ENCODE measurements at places on chromosomes 5 and 9.
A peak's percentile ranks its signal among the peaks of the same experiment; 100 is the strongest.

- no peak for DNase-seq
Measured at GRCh38 chr5:156716591-156717380, 133.3 kb upstream of the PPP1R2B start.

- no peak for DNase-seq
Measured at GRCh38 chr9:130053109-130053503, 600 bp upstream of the GPR107 start.

DNA sequence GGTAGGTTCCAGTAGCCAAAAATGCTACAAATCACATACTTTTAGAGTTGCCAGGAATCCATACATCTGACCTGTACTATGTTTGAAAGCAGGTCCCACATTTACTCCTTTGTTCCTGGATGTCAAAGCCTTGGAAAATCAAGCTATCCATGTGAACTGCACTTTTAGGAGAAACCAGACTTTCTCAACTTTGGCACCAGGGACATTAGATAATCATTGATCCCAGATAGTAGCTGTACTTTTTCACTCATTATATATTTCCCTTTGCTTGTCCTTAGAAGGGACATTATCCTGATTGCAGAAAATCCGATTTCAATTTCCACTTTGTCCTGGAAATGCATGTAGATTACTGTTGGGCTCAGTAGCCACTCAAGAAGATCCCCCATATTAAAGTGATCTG is 44.1 kb upstream of the SLC28A3 start:
- DNase-seq: no peak

DNA sequence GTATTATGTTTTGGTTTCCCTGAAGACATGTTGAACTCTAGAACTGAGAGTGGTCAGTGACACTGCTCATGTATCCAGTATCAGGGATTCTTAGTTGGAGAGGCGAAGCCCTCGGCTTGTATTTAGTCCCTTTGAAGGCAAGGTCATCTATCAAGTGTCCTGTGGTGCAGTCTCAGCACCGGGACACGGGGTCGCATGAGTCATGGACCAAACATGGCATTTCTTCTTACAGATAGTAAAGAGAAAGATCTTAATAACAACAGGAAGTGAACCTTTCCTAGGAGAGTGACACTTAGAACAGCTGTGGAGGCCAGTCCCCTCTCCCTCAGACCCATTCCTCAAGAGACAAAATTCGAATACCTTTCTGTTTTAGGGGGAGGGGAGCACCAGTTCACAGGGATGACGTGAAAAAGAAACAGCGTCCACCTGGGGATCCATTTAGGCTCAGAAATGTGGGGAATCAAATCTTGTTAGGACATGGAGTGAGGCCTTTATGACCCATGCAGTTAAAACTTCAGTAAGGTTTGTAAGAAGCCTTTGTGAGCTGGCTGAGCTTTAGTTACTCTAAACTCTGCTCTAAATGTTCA is 86.5 kb downstream of the ADGRV1 start:
- no peak for DNase-seq

- no peak for DNase-seq
Measured at GRCh38 chr9:36135741-36136271, 727 bp upstream of the GLIPR2 start.

- no peak for DNase-seq
Measured at GRCh38 chr9:6924988-6925563, 167.3 kb downstream of the KDM4C start.

GRCh38 chr9:73423891-73424290 is 272.2 kb downstream of the ANXA1 start:
- DNase-seq: no peak

DNA sequence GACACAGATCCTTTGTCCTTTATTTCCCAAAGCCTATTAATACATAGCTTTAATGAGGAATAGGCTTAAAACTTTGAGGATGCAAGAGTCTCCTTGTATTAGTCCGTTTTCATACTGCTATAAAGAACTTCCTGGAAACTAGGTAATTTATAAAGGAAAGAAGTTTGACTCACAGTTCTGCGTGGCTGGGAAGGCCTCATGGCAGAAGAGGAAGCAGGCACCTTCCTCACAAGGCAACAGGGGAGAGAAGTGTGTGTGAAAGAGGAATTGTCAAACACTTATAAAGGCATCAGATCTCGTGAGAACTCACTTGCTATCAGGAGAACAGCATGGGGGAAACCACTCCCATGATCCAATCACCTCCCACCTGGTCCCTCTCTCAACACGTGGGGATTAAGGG is 5.4 kb upstream of the CLK4 start:
- DNase-seq: no peak

DNA sequence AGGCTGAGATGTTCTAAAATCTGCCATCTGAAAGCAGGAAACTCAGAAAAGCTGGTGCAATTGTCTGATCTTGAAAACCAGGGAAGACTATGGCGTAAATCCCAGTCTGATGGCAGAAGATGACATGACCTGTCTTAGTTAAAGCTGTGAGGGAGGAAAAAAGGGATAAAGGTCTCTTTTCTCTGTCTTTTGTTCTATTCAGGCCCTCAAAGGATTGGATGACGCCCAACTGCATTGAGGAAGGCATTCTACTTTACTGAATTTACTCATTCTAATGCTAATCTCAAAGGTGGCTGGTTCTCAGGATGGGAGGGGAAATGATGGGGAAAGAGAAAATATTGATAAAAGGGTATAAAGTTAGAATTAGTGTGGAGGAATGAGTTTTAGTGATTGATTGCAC is 312.8 kb upstream of the CTNND2 start:
- DNase-seq: no peak

- no peak for DNase-seq
Measured at GRCh38 chr5:108216890-108217289, 165.0 kb downstream of the FBXL17 start.

DNA sequence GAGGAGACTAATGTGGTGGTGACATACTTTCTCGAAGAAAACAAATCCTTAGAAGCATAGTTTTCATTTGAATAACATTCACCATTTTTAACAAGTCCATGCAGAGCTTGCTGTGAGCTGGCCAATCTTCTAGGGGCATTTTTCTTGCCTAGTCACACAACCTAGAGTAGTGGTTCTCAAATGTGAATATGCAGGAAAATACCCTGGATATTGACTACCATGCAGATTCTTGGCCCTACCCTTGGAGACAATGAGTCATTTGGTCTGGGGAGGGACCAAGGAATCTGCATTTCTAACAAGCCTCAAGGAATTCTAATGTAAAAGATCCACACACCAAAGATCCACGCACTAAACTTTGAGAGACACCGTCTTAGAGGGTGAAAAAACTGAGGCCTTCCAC is 23.5 kb downstream of the GDNF start:
- no peak for DNase-seq

DNA sequence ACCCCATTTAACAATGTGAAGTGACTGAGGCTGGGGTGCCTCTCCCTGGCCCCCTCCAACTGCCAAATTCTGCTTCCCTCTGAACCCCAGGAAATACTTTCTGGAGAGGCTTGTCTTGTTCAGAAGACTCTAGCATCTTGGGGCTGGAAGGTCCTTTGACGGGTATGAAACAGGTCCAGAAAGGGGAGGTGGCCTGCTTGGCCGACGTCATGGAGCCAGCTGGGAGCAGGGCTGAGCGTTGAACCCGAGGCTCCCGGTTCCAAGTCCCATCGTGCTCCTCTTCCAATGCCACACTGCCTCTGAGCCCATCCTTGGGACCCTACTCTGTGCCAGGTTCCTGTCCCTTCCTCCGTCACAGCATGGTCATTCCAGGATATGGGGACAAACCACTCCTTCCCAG is 46.9 kb downstream of the NDST1 start:
- no peak for DNase-seq

DNA sequence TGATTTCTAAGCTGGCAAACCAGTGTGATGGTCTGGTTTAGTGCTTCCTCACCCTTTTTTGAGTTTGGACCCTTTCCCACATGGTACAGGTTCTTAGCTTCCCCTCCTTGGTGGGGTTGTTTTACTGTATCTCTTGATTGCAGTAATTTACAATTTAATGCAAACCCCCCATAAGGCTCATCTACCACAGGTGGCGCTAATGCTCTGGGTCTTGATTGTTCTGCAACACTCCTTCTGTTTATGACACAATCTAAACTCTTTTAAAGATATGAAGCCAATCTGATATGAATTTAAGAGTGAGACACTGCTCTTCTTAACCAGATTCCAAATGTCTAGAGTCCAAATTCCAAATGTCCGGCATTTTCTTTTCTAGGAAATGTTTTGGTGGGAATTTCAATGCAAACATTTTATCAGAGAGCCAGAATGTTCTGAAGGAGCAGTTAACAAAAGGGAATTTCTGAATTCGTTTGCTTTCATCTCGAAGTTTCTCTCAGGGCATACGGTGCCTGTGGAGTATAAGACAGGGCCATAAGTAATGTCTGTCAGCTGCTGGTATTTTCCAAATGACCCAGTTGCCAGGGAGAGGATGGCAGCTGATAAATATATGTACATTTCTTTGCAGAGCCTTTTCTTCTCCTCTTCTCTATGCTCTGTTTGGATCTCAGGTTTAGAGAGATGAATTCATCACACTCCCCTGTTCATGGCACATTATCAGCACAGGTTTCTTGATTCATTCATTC is 246.8 kb downstream of the ARHGAP26 start:
- DNase-seq: peak; percentile 56

- no peak for DNase-seq
Measured at GRCh38 chr9:85349046-85349445, 392.7 kb downstream of the AGTPBP1 start.

- no peak for DNase-seq
Measured at GRCh38 chr9:117276444-117276843, 138.4 kb downstream of the ASTN2 start.

GRCh38 chr5:93385655-93386054 is 195.4 kb downstream of the NR2F1-AS1 start:
- DNase-seq: no peak

DNA sequence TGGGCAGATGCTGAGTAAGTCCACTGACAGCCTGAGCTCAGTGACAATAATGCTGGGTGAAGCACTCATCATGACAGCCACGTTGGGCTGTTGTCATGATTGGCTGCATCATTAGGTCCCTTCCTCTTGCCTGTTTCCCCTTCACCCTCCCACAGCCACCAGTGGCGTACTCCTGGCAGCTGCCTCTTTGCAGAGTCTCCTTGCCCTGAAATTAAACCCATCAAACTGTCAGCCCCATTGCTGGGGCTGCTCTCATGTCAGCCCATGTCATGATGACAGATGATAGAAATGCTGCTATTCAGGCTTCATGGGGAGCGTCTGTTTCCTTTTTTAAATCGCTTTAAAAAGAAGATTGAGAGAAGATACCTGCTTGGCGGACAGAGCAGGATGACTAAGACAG is 327.4 kb downstream of the AGTPBP1 start:
- no peak for DNase-seq

- no peak for DNase-seq
Measured at GRCh38 chr5:143576711-143577484, 173.4 kb upstream of the NR3C1 start.

- peak; percentile 73 for DNase-seq
Measured at GRCh38 chr9:37422289-37423104, at the start of gene GRHPR. TSS of gene GRHPR (plus strand) at chr9:37422696. CDS start at chr9:37422751, 55 bp downstream.

GRCh38 chr9:5644501-5644900 is 15.6 kb downstream of the RIC1 start:
- no peak for DNase-seq

DNA sequence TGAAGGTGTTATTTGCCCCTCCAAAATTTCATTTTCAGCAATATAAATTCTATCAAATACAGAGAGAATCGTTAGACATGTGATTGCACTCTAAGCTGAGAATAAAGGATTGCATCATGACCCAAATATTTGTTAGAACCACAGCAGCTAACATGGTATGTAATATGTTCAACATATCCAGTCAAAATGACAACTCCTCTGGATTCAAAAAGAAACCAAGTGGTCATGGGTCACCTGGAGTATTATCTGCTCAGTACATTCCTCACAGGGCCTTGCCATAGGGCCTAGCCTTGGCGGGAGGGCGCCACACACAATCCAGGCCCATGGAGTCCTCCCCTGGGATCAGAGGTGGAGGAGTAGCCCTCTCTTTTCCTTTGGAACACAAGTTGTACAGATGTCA is 179.2 kb downstream of the HSD17B3 start:
- no peak for DNase-seq

DNA sequence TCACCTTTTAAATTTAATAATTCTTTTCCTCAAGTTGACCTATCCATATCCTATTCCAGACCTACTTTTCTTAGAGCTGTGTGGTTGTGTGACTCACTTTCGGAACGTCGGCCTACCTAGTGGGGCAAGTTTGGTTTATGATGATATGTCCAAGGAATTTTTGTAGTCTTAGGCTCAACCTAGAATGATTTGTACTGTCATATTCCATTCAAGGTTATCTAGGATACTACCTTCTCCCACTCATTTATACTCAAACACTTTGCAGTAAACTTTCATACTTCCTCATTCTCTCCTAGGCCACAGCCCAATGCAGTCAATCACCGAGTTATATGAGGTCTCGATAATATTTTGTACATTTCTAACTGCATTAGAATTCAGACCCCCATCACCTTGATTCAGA is 61.9 kb downstream of the PIK3R1 start:
- DNase-seq: no peak

DNA sequence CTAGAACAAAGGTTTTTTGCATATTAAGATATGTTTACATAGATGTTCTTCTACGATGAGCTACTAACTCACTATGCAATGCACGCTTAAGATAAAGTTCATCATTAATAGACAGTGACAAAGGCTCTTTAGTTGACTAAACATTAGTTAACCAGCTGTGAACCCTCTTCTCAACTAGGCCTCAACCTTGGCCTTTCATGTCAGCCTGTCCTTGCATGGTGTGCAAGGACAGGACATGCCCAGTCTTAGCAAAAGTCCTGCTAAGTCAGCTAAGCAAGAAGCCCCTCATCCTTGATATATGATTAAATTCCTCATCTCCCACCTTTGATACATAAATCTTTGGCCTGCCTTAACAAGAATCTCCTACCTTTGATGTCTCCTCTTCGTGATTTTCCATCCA is 50.9 kb downstream of the PLPP1 start:
- no peak for DNase-seq

- no peak for DNase-seq
Measured at GRCh38 chr5:125367702-125368101, 621.3 kb upstream of the ZNF608 start.

- DNase-seq: peak; percentile 30
Measured at GRCh38 chr5:143403593-143404415, at the start of gene NR3C1. TSS of gene NR3C1 (minus strand) at chr5:143403686. CDS start at chr5:143400839, 2,847 bp downstream.

DNA sequence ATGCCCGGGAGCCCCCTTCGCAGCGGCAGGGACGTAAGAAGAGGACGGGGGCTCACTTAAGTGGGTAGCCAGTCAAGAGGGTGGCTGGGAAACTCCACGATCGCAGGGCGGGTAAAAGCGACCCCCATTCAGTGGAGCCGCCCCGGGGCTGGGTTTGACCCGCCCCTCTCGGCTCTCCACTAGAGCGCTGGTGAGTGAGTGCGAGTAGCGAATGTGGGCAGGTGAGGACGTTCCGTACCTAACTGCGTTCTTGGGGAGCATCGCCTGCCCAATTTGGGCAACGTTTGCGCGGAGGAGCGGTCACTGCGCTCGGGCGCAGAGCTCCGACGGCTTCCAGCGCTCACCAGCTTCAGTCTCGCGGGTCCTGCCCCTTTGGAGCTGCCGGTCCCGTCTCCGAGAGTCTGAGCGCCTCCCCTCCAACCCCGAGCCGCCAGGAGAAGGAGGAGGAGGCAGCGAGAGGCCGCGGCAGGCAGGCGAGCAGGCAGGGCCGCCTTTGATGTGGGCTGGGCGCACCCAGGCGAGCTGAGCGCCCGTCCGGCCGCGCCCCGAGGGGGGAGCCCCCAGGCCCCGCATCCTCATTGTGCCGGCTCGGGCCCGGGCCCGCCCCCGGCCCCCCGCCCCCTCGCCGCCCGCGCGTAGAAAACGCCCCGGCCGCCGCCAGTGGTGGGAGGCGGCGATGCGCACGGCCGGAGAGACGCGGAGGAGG is at the start of gene FGF18:
TSS of gene FGF18 (plus strand) at position 666 of the 706 bp plus-strand sequence. CDS start 553 bp downstream, outside the sequence.
- DNase-seq: peak; percentile 70
